ENCODE measurements at places on chromosomes 13 and 19.
A peak's percentile ranks its signal among the peaks of the same experiment; 100 is the strongest.

- no peak for DNase-seq
Observed at GRCh38 chr13:43304449-43304848, 281.1 kb downstream of the DNAJC15 start.

DNA sequence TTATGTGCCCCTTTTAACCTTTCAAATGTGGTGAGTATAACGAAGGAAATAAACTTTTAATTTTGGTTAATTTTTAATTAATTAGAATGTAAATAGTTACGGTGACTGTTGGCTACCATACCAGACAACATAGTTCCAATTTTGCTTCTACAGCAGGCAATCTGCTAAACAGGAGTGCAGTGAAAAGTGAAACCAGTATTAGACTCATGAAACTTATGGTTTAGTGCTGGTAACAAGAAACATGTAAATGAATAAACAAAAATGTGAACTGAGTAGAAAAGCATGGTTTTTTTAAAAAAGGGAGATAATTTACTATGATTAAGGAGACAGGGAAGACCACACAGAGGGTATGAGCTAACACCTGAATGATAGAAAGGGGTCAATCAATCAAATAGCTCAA lies 478.4 kb downstream of the PCDH9 start:
- DNase-seq = no peak

- DNase-seq = no peak
Observed at GRCh38 chr19:41363371-41363752, 587 bp downstream of the B9D2 start.

- DNase-seq = no peak
Observed at GRCh38 chr13:30965380-30965779, 32.9 kb downstream of the TEX26 start.

DNA sequence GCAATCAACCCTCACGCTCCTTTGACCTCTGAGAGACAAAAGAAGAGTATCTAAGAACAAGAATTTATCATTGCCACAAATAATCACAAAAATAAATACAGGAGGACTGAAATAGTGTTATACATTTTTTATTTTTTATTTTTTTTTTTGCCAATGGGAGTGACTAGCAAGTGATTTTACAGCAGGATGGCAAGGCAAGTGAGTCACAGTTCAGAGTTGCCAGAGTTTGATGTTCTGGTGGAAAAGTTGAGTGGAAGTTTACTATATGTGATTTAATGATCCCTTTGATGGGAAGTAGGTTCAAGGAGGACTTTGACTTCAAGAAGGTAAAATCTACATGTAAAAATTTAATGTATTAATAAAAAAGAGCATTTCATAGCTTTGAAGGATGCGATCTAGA lies 2691.4 kb downstream of the PCDH9 start:
- no peak for DNase-seq

- DNase-seq = no peak
Observed at GRCh38 chr13:89688918-89689317, 1658.6 kb upstream of the MIR17HG start.

DNA sequence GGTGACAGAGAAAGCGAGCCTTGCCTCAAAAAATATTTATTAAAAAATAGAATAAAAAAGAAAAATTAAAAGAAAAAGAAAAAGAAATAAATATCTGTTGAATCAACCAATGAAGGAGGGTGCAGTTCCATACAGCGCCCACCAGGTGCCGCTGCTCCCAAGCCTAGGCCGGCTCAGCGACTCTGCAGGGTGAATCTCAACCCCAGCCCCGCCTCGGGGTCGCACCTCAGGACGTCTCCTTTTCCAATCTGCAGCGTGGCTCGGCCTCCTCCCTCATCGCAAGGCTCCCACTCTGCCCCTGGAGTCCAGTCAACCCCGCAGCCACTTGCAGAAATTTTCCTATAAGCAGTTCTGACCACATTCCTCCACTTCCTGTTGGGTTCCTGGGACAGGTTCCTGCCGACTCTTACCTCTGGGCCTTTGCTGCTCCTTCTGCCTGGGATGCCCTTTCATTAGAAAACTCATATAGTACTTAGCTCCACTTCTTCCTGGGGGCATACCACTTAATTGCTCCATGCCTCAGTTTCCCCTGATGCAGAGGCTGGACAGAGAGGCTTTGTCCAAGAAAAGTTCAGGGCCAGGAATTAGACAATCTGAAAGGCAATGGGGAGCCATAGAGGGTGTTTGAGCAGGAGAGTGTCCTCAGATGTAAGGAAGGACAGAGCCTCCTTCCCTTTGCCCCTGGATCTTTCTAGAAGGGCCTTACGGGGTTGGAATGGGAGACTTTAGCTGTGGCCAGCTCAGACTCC lies 24.3 kb downstream of the NFILZ start:
- DNase-seq = peak; percentile 57

DNA sequence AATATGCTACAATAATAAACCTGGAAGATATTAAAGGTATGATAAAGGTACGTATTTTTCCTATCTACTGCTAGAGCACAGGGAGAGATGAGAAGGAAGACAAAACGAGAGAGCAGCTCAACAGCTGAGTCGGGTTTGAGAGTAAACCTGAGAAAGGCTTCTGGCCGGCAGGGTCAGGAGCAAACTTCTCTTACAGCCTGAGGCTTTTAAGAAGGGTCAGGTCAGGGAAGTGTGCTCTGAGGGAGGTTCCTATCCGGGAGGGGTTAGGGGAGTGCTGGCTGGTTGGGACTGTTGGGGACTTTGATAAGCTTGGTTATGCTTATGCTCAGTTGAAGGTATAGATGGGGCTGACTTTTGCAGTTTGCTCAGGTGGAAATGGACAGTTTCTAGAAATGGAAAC lies 77.7 kb upstream of the PRR20A start:
- no peak for DNase-seq

DNA sequence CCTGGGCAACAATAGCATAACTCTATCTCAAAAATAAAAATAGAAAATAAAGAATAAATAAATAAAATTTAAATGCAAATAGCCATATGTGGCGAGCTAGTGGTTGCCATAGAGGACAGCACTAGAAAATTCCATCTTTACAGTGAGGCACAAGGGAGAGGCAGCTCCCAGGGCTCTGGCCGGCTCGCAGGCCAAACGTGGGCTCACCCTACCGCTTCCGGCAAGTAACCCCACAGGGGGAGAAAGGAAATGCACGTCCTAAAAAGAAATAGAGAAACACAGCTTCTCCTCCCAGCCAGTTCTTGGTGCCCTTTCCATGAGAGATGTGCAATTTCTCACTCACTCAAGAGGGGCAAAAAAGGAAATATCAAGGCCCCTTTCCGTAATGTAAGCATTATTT lies 12.4 kb upstream of the GRWD1 start:
- DNase-seq = no peak

- no peak for DNase-seq
Observed at GRCh38 chr13:54574791-54575190, 1546.2 kb downstream of the OLFM4 start.

DNA sequence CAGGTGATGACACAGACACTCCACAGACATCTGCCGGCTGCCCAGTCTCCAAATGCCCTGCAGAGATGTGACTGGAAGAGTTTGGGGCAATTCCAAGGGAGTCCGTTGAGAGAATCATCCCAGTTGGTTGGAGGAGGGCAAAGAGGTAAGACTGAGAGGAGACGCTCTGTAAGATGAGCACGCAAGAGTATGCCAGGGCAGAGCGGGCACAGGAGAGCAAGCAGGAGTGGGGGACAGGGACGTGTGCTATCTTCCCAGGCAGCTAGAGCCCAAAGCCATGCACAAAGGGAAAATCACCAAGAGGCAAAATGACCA lies 156.3 kb upstream of the TSHZ3 start:
- DNase-seq = no peak
